ENCODE measurements at places on chromosomes 16 and 17.

- DNase-seq = no peak
Observed at GRCh38 chr16:3486506-3487215, 8.6 kb downstream of the C16orf90 start.

DNA sequence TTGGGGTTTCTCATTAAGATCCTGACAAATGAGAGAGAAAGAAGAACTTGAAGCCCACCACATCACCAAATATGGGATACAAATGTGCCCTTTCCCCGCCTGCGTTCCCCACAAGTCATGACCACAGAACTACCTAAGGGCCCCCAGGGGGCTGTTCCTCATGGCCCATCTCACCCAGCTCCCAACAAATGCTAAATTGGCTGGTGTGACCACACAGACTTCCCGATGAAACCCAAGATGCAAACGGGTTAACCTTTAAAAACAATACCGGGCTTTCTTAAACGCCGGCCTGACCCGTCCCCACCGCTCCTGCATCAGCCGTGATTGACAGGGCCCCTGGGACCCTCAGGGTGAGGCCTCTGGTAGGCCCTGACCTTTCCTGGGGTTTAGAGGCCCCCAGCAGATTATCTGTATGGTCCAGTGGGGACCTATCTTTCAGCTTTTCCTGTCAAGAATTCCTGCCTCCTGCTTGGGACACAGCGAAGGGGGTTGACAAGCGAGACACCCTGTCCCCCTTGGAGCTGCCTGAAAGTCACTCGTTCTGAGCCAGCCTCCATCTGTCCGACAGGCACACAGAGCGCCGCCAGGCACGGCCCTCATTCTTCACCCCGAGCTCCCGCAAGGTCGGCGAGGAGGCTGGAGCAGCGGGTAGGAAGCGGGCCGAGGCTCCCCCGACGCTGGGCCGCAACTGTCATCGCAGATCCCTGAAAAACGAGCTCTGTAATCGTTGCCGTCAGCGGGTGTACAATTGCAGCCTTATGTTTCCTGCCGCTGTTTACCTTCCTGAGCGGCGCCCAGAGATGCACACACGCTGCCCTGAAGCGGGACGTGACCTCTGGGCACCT lies 300.1 kb downstream of the FOXL1 start:
- DNase-seq = no peak

- DNase-seq = no peak
Observed at GRCh38 chr17:41689497-41690299, 1.0 kb downstream of the EIF1 start.

DNA sequence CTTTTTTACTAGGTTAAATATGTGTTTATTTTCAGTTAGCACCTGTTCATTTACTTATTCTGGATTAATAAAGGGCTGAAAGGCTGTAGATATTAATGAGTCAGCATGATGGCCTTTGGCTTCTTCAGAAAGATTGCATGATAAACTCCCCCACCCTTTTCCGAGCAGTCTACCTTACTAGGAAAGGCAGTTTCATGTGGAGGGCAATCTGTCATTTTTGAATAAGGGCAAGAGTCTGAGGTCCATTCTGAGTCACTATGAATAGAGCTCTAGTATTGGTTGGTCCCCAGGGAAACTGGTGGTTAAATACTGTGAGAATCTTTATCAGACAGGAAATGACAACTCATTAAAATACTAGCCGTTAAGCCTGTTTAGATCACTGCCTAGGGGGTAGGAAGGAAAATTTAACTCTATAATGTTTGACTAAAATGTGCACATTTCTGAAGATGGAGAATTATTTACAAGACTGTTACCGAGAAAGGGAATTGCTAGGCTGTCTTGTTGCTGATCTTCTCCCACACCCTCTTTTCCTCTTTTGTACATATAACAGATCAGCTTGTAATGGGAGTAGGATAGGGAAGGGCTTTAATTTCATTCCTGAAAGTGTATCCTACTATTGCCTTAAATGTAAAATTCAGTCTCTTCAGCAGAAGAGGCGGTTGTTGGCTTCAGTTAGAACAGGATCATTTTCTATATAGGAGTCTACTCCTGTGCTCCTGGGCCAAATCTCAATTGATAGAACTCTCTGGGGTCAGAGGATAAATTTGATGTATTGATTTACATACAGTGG lies 63.3 kb downstream of the TUBD1 start:
- DNase-seq = peak; percentile 98

DNA sequence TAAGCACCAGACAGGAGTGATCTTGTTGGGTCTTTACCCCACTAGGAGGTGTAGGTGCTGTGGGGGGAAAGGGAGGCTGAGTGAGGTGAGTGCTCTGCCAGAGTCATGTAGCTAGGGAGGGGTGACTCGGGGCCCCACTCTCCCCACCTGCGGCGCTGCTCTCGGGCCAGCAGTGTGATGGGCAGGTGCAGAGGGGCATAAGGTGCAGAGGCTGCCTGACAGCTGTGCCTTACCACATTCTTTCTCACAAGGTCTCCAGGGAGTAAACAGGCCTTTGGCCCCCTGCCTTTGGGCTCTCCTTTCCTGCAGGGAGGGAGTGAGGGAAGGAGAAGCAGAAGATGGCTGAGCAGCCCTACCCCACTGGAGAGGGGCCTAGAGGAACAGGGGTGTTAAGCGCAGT lies 4.5 kb upstream of the CNP start:
- DNase-seq = no peak

- no peak for DNase-seq
Observed at GRCh38 chr16:11635113-11635652, 33.1 kb upstream of the SNN start.

- no peak for DNase-seq
Observed at GRCh38 chr16:15961060-15961511, 11.7 kb downstream of the ABCC1 start.

GRCh38 chr17:81398832-81399411 lies 3.7 kb downstream of the BAHCC1 start:
- DNase-seq = no peak

DNA sequence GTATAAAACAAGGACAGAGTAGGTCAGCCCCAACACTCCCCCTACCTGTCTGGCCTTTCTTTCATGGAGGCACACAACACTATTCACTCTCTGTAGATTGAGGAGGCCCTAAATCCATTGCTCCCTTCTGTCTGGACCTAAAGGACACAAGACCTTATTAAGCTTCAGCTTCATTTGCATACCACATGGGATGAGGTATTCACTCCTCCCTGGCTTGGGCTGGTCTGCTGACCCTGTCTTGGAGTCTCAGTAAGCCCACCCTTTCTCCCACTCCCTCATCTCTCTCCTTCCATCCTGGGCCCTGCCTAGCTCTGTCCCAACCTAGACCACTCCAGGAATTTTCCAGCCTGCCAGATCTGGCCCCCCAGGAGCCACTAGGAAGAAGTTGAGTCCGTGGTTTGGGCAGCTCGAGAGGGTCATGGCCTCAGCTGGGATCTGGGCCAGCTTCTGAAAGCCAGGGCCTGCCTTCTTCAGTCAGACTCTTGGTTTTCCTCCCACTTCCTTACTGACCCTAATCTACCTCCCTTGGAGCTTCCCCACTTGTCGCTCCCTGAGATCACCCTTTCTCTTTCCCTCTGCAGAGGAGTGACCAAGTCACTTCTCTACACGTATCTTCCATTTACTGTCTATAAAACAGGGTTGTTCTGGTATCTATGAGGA lies 6.5 kb upstream of the LLGL1 start:
- peak; percentile 68 for DNase-seq

DNA sequence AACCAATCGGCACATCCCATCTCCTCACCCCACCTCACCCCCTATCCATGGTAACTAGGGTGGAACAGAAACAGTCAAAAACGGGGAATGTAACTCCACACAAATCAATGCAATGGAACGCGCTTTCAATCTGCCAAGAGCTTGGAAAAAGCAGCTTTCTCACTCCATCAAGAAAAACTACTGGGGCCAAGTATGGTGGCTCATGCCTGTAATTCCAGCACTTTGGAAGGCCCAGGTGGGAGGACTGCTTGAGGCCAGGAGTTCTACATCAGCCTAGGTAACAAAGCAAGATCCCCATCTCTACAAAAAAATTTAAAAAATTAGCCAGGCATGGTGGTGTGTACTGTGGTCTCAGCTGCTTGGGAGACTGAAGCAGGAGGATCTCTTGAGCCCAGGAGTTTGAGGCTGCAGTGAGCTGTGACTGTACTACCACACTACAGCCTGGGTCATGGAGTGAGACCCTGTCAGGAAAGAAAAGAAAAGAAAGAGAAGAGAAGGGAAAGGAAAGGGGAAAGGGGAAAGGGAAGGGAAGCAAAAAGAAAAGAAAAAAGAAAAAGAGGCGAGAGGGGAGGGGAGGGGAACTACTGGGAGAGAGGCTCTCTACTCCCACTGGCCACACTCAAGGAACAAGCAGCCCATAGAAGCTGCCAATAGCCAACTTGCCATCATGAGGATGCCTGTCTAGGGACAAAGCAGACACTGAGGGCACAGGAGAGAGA lies 38.9 kb downstream of the ARHGAP17 start:
- no peak for DNase-seq

DNA sequence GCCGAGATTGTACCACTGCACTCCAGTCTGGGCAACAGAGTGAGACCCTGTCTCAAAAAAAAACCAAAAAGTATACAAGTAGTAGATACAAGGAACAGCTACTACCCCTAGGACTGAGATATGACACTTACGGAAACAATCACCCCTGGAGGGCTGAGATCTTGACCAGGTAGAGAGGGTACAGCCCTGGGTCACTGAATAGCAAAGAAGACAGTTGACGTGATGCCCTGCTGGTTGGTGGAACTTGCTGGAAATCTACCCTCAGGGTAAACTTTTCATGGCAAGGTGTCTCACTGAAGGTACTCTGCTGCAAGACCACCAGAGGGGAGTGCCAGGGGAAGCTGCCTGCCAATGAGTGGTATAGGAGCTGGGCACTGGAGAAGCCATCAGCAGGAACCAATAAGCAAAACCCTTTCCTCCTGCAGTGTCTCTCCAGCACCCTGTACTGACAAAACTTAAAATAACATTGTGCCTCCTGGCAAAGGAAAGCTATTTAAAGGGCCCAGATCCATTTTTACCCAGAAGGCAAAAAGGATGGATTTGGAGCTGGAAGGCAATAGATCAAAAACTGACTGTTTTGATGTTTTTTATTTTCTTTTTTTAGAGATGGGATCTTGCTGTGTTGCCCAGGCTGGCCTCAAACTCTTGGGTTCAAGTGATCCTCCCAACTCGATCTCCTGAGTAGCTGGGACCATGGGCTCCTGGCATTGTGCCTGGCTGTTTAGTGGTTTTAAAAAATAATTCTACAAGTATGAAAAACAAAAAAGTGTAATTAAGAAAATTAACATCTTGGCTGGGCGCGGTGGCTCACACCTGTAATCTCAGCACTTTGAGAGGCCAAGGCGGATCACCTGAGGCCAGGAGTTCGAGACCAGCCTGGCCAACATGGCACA lies 11.3 kb upstream of the PDXDC1 start:
- DNase-seq = no peak

DNA sequence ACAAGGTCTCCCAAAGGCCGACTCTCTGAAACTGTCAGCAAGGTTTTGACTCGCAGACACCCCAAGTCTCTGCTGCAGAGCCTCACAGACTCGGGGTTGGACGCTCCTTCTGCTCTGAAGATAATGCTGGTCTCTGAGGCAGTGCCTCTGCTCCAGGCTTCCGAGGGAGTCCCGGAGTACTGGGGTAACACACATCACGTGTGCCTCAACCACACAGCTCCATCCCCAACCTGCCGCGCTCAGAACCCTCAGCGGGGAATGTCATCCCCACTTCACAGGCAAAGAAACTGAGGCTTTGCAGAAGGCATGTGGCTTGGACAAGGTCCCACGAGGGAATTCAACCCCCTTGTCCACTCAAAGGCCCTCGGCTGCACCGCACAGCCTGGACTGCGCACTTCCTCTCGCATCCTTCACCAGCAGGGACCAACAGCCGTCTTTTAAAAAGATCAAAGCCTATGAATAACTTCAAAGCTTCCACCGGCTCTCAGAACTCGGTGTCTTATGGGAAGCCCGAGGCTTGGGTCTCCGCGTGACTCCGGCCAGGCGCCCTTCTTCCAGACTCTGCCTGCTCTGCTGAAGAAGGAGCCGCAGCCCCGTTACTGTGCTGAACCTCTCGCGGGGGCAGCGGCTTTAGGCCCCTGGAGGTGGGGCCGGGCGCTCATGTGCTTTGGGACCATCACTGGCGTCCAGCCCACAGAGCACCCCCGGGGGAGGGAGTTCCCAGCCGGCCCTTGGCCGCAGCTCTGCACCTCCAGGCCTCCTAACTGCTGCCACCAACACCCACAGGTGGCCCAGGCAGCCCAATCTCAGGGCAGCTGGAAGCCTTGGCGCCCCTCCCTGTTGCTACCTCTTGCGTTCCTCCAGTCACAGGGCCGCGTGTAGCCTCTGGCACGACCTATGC lies 2.2 kb downstream of the TMEM204 start:
- no peak for DNase-seq

All from stromal cell of bone marrow (primary cell).